Stimulated activated CD4-positive, alpha-beta T cell treated with anti-CD3 and anti-CD28 coated beads, Interleukin-1b, Interleukin-23, amount 100 ng/mL, for 48 hours (primary cell): ENCODE measurements at places on chromosomes 6 and 20.
A peak's percentile ranks its signal among the peaks of the same experiment; 100 is the strongest.

GRCh38 chr6:1418471-1419191 is 29.3 kb downstream of the FOXF2 start:
- DNase-seq: no peak

DNA sequence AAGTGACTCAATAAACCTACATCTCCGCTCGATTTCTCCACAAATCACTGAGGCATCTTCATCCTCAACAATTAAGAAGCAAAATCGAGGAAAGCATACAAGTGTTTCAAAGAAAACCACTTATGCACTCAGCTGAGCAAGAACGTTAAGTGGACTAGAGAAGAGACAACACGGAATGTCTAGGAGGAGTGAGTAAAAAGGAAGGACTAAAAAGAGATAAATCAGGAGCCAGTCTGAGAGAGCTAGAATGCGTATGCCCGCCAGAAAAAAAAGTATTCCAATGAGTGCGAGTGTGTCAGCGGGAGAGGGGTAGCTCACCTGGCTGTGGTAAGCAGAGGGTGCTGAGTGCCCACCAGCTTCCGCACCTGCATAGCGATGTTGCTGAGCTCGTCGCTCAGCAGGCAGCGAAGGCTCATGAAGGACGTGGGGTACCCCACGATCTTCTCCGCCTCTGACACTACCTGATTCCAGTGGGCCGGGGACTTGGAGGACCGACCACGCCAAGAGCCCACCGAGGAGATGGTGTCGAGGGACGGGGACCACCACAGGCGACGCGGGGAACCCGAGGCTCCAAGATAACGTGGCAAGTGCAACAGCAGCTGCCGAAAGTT is 587 bp downstream of the PDSS2 start:
- DNase-seq: peak; percentile 22

DNA sequence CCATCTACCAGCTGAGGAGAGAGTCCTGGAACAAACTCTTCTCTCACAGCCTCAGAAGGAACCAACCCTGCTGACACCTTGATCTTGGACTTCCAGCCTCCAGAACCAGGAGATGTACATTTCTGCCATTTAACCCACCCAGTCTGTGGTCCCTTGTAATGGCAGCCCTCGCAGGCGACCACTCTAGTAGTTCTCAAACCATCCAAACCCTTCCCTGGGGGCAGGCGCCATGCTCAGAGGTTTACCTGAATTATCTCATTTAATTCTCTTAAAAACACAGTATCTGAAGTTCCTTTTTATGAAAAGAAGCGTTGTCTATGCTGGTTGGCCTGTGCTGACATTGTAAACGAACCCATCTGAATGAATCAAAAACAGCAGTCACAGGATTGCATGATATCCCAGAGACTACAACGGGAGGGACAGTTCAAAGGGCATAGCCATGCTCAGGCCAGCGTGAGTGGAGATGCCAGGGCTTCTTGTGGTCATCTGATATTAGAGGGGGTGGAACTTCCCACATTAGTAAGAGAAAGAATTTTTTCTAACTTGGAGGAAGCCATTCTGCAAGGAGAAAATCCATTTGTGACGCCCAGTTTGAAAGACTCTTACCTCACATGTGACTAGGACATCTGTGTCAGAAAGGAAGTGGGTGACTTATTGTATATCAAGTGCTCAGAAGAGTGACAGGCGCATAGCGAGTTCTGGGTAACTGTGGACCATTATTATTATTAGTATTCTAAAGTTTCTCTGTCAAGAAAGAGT is 17.2 kb upstream of the TAGAP start:
- no peak for DNase-seq

DNA sequence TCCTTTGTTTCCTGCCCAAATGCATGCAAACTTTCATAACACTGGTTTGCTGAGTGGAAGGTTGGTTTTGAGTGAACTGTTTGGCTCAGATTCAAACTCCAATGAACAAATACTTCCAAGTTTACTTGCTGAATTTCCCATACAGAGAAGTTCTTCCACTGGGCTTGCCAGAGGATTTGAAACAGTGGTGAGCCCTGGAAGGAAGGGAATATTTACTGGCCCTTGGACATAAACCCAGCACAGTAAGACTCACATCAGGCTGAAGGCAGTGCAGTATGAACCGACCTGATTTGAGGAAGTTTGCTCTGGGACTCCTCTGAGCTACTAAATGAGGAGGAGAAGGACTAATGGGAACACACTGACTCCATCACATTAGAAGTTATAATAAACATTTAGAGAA is 3.8 kb downstream of the TRAF3IP2 start:
- no peak for DNase-seq

DNA sequence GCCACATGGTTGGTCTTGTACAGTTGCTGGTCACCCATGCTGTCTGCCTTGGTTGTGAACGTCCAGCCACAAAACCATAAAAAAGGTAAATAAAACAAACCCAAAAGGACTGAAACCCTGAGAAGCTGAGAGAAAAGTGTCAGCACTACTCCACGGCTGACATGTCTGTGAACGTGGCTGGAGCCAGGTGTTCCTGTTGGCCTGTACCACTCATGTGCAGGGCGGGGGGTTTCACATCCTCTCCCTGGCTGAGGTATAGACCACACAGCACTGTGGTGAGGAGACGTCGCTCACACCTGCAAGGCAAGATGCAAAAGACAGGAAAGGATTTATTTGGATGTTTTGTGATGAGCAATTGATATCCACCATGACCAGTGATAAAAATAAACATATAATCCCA is 51.9 kb upstream of the MRPS10 start:
- no peak for DNase-seq

GRCh38 chr6:37244430-37245310 is 12.9 kb upstream of the TBC1D22B start:
- no peak for DNase-seq

DNA sequence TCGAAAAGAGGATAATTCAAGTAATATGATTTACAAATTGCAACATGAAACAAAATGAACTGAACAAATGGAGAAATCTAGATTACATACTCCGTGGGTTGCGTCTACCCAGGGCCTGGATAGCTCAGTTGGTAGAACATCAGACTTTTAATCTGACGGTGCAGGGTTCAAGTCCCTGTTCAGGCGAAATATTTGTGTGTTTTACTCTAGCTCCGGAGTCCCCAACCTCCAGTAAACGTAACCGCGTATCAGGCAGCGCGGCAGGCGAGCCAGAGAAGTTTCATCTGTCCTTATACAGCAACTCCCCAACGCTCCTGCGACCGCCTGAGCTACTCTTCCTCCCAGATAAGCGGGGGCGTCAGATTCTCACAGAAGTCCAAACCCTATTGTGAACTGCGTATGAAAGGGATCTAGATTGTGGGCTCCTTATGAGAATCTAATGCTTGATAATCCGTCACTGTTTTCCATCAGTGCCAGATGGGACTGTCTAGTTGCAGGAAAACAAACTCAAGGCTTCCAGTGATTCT is 176.1 kb downstream of the TRIM27 start:
- DNase-seq: peak; percentile 16

- DNase-seq: peak; percentile 47
Observed at GRCh38 chr20:24917797-24918578, 31.1 kb upstream of the CST7 start.

DNA sequence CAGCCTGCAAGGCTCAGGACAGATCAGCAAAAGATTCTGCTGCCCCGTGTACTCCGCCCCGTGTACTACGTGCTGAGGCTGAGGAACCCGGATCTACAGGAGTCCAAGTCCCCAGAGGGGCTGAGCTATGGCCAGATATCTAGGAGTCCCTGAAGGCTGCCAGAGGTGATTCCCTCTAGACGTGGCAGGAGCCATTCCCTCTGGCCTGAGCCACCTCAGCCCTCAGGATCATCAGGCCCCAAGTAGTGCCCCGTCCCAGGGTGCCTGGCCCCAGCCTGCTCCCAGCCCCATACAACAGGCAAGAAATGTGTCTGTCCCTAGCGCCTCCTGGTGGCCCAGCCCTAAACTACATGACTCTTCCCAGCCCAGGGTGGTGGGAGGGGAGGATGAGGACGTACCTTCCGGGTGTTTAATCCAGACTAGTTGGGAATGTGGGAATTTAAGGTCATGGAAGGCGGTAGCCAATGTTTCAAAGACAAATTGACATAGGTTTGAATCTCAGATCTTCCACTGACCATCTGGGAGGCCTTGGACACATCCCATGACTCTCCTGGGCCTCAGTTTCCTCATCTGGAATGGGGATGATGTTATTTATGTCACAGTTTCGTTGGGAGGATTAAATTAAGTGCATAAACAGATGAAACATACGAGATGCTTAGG is 49.4 kb upstream of the PTPN1 start:
- DNase-seq: peak; percentile 84

DNA sequence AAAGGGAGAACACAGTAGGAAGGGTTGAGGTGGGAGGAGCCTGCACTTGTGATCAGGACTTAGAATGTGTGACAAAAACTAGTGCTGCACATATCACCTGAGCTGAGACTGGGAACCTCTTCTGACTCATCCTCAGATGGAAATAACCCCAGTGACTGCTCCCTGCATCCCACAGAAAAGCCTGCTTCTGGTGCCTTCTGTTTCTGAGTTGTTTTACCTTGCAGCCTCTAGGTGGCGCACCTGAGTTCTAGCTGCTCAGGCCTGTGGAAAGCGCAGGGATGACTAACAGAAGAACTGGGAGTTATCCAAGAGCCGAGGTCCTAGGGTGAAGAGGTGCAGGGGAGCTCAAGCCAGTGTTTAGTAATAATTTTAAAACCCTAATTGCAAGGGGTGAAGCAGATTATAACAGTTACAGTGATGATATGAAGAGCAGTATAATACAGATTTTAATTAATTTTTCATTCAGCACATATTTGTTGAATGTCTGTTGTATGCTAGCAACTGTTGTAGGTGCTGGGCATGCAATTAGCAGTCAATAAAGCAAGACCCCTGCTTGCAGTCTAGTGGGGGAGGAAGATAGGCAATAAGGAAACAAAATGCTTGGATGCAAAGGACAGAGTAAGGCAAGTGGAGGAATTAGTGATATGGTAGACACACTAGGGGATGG is 302.5 kb downstream of the DHX35 start:
- DNase-seq: peak; percentile 50

DNA sequence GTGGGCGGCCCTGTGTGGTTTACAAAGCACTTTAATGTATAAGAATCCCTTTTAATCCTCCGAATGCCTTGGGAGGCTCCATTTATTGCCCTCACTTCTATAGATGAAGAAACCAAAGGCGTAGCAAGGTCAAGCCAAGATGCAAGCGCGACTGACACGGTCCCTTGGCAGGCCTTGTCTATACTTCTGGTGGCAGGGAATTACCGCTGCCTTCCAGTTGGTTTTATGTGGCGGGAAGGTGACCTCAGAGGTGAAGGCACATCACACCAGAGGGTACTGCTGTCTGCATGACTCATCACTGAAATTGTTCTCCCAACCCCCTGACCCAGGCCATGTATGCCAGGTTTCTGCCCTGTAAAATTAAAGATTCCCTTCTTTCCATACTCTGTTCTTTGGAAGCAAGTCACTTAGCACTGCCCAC is 36.1 kb upstream of the NAA20 start:
- no peak for DNase-seq

- DNase-seq: no peak
Observed at GRCh38 chr6:69784595-69785377, 12.0 kb downstream of the LMBRD1 start.

DNA sequence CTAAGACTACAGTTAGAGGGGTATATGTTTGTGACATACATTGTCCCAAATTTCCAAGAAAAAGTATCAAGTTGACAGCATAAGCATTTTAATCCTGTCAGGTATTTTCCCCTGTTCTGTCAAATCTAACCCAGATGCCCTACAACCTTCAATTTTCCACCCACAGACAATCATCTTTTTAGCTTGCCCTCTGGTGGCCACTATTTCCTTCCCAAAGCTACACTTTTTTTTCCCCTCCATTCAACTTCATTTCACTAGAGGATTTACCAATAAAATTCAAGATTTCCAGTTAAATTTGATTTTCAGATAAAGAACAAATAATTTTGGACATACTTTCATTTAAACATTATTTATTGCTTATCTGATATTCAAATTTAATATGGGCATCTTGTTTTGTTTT is 286.6 kb downstream of the TENT5A start:
- no peak for DNase-seq

DNA sequence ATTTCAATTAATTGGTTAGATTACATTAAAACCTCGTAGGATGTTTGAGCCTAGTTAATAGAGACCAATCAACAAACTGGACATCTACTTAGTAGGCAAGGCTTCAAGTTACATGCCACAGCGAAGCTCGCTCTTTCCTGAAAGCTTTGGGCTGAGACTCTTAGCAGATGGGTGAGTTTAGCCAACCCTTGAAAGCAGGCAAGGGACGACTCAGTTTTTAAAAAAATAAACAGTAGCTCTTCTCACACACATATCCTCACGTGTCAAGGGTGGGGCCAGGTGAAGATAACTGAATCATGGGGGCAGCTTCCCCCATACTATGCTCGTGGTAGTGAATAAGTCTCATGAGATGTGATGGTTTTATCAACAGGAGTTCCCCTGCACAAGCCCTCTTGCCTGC is 775 bp downstream of the MTFR2 start:
- peak; percentile 7 for DNase-seq

GRCh38 chr6:17491416-17492142 is 98.2 kb downstream of the CAP2 start:
- DNase-seq: no peak
